ENCODE measurements at places on chromosomes 7 and 10.

DNA sequence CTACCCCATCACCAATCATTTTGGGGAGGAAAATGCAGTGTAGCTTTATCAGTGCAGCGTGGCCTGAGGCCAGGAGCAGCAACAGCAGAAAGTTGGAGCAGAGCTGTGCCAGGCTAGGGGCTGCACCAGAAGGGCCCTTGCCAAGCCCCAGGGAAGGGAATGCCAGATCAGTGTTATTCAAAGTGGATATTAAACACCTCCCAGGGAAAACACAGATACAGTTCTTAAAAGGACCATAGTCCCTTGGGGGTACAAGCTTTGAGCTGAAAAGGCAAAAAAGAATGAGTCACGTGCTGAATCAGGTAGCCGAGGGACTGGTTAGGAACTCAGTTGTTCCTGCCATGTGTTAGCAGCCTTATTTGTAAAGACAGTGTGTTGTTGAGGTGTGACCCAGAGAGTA, 54.0 kb downstream of the GSDME start:
- DNase-seq: no peak

DNA sequence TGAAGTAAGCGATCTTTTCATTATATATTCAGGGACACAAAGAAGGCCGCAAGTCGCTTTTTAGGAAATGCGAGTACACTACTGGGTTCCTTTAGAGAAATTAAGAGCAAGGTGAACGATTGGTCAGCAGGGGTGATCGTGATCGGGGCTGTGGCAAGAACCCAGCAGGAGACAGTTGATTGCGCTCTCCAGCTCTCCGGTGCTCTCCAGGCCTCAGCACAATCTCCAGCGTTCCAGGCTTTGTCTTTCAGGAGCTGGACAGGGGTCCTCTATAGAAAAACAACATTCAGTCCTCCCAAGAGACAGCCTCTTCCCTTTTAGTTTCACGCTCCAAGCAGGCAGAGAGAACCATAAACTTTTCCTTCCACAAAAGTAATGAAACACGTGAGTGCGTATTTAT, 170.5 kb upstream of the KLF6 start:
- no peak for DNase-seq

DNA sequence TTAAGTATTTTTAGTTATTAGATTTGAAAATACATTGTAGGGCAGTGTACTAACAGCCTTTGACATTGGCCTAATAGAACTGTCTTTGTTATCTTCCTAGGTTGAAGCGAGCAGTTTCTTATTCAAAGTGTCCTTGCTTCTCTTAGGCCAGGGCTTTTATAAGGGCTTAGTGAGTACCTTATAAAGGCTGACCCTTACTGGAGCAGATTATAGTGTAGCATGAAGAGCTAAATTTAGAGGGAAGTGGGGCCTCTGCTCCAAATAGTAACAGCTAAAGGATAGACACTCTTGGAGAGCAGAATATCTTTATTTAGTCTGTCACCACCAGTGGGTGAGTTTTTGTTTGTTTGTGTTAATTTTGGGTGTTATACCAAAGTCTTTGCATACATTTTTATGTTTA, 15.9 kb downstream of the BZW2 start:
- no peak for DNase-seq

- DNase-seq: no peak
These were observed 43.9 kb downstream of the PYROXD2 start for GRCh38 chr10:98370831-98371820.

DNA sequence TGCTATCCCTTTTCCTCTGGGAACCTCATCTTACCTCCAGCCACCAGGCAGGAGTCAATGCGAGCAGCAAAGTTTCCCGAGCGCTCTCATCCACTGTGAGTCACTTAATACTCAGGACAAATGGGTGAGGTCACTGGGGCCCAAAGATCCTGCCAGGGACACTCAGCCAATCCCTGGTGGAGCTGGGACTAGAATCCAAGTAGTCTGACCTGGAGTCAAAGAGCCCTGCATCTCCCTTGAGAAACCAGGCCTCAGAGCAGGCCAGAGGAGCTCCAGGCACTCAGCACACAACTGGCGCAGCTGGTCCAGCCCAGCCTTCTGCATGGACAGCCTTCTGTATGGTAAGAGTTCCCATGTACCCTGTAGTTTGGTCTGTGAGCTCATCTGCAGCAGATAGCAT, 142.3 kb downstream of the MAPK8 start:
- no peak for DNase-seq

DNA sequence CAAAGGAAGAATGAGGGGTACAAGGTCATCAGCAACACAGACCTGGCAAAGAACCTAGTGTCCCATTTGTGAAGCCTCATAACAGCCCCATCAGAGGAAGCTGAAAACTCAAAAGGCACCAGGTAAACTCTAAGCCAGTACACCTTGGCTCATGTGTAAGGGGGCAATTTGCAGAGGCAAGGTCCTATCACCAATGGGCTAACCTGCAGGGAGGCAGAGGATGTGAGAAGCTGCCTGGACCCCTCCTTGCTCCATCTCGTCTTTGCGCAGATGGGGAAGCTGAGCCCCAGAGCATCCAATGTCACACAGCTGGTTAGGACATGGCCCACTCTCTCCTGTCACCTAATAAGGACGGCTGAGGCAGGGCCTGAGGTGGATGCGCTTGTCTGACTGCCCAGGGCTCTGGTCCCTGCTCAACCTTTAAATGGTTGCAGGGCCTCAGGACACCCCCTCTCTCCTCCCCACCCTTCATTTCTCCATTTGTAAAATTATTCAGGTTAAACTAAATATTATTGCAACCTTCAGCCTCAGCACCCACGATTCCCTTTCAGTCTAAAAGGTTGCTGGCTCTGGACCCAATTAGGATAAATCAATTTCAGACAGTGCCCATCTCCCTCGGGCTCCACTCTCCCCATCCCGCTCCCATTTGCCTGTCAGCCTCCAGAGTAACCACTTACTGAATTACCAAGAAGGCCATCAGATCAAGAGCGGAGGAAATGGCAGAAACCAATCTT, 135.3 kb downstream of the OAT start:
- no peak for DNase-seq

DNA sequence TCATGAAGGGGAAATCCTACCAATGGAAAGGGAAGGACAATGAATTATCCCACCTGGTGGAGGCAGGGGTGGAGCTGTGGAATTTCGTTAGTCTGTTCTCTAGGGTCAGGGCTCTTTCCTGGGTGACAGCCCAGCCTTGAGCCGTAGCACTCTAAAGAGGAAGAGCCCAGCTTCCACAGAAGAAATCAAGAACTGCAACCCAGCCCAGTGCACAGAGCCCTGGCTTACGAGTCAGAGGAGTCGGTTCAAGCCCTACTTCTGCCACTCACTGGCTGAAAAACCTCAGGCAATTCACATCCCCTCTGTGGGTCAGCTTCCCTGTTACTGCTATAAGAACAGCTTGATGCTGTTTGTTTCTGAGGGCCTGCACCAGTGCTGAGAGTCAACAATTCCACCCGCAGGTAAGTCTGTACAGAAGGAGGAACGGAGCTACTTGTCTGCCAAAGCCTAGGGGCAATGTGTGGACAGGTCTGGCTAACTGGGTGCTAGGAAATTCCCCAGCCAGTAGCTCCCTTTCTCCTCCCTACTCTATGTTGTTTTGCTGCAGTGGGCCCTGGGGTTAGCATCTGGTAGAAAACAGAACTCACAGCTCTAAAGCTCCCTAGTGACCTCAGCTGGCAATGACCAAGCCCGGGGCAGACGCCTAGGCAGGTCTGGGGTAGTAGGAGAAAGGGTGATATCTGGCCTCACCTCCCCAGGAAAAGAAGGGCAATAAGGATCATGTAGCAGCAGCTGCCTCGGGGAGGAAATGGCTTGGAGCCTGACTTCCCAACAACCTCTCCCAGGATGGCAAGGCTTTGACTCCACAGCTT, 3.3 kb downstream of the AVPI1 start:
- DNase-seq: no peak

GRCh38 chr7:120927454-120928103, 23.0 kb upstream of the ING3 start:
- no peak for DNase-seq

- no peak for DNase-seq
These were observed 106.6 kb downstream of the ADCY1 start for GRCh38 chr7:45680776-45681175.

DNA sequence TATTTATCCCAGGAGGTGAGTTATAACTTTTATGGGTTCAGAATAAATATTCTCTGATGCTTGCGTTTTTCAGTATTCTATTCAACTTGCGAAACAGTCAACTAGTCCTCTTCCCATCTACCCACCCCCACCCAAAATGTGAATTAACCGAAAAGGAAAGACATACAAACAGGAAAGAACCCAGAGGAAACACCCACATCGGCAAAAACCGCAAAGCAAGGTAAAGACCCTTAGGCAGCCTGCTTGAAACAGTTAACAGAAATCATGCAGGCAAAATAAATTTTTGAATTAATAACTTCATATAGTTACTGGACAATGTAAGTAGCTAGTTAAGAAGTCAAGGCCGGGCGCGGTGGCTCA, 5.4 kb downstream of the ZC3HAV1 start:
- no peak for DNase-seq

DNA sequence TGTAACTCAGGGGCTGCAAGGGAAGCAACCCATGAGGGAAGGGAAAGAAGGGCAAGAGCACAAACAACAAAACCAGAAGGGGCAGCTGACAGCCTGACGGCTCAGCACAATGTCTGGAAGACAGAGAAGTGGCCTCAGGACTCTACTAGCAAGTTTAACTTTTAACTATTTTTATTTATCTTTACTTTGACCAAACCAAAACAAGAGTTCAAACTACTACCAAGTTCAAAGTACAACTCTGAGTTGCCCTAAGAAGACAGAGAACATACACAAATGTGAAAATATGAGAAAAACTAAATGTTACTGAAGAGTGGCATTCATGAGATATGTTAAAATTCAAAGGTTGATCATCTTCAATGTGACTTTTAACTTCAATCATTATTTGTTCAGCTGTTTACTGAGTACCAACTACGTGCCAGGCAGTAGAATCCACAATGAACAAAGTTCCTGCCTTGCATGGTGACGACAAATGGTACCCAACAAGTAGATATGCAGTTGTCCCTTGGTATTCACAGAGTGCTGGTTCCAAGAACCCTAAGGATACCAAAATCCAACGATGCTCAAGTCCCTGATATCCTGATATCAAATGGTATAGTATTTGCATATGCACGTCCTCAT, 19.7 kb downstream of the NUDCD3 start:
- no peak for DNase-seq

DNA sequence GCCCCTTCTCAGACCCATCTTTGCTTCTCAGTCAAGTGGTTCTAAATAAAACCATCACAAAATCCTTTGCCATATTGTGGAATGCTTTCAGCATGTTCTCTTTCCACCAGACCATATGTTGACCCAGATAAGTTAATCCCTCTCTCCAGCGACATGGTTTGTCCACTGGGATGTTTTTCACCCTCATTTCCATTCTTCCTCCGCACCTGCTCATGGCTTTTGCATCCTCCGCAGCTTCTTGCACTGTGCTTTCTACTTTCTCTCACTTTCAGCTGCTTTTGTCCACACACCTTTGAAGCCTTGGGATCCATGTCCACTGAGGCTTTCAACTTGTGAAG, 52.3 kb upstream of the WAC start:
- DNase-seq: no peak

DNA sequence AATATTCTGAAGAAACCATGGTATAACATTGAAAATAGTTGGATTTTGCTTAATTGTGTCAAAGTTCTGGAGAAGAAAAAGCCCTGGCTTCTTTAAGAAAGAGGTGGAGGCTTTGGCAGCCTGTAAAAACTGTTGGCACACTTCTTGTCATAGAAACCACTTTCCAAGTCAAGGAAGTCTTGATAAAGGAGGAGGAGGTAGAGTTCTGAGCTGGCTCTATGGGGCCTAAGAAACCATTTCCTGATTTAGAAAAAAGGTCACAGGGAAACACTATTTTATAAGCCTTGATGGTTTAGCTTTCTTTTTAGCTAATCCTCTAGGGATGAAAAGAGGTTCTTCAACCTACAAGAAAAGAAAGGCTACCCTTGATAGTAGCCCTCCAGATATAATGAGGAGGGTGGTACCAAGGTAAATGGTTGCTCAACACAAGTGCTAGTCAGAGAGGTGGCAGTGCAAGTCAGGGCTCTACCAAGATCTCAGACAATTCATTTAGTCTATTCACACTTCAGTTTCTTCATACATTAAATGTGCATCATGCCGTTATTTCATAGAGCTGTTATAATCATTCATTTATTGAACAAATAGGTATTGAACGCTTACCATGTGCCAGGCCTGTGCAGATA, 346.9 kb downstream of the RNLS start:
- no peak for DNase-seq

DNA sequence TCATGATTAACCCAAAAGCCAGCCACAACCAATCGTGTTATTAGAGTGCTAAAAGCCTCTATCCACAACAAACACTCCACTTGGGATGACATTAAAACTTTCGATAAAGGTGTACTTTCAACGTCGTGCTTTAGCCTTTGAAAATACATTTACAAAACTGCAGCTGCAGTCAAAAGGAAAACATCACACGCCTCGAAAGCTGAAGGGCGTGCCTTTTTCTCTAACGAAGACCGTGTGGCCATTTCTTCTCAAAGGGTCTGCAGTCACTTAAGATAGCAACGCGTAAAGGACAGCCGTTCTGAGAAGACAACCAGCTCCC, 1.1 kb downstream of the ARHGAP12 start:
- no peak for DNase-seq

GRCh38 chr7:132514430-132514829, 61.8 kb downstream of the PLXNA4 start:
- DNase-seq: no peak

- DNase-seq: no peak
These were observed 141.3 kb upstream of the ZMIZ1 start for GRCh38 chr10:78927257-78927995.

DNA sequence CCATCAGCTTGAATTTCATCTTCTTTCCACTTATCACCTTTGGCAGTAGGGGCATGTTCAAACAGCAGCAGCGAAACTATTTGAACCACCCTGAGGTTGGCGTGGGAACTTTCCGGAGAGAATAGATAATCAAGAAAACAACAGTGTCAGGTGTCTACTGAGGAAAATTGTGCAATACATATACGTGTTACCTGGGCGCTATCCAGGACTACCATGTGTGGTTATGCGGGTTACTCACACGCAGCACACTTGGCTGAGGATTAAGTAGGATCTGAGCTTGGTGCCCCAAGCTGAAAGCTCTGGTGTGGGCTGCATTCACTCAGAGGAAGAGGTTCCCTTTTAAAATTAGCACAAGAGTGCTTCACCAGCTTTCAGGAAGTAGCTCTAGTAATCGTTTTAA, 8.8 kb upstream of the ABI1 start:
- no peak for DNase-seq

DNA sequence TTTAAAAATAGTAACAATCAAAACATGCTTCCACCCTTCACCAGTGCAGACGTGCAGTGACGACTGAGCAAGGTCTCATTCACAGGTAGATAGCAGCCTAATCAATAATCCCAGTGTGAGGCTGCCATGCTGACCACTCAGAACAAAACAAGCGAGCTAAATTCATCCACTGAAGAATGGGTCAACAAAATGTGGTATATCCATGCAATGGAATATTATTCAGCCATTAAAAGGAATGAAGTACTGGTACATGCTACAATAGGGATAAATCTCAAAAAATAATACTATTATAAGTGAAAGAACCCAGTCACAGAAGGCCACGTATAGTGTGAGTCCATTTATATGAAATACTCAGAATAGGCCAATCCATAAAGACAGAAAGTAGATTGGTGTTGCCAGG, 74.0 kb downstream of the PTPRE start:
- DNase-seq: no peak

GRCh38 chr7:81298951-81299666, 380.3 kb upstream of the SEMA3C start:
- no peak for DNase-seq

GRCh38 chr10:3749011-3749410, 36.0 kb downstream of the KLF6 start:
- no peak for DNase-seq

GRCh38 chr7:113093561-113093960, 6.9 kb upstream of the GPR85 start:
- no peak for DNase-seq

GRCh38 chr7:12091231-12091630, 119.9 kb upstream of the TMEM106B start:
- no peak for DNase-seq
